Activated CD8-positive, alpha-beta memory T cell treated with anti-CD3 and anti-CD28 coated beads for 4 hours (primary cell): ENCODE measurements at places on chromosomes 4 and X.

DNA sequence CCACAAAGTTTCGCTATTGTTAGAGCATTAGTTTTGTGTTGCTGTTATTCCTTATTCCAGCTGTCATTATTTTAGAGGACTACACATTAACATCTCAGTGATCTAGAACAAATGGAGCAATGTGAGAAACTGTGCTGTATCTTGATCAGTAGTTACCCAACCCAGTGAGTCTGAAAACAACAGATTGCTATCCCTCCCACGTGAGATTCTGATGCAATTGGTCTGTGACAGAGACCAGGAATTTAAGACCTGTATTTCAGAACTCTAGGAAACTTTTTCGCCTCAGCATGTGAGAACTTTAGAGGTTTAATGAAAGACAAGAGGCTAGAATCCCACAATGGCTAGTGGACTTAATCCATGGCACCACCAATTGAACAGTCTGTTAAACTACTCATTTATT lies 35.7 kb upstream of the CDS1 start:
- DNase-seq = no peak

GRCh38 chrX:122816288-122816687 lies 367.8 kb upstream of the GRIA3 start:
- DNase-seq = no peak

DNA sequence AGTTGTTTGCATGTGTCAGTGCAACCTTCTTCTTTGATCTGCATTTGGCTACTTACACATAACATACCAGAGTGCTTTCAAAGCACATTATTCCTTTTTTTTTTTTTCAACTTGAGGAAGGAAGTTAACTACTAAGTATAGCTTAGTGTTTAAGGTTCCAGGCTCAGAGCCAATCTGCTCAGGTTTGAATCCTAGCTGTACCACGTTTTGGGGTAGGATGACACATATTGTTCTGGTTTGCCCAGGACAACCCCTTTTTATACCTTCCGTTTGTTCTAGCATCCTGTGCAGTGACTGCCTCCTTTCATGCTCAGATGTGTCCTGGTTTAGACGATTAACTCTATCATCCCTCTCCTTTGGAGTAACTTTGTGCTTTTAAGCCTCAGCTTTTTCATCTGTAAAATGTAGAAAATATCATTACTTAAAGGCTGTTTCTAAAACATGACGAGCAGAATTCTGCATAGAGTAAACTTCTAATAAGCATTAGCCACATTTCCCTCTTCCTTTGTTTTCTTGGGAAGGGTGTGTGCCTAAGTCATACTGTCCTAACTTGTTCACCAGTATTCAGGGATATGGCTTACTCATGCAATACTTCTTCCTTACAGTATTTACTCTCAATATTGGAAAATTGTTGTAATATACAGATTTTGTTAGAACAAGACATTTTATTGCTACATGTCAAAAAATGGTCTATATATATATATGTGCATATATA lies 281.3 kb downstream of the C4orf33 start:
- DNase-seq = no peak

DNA sequence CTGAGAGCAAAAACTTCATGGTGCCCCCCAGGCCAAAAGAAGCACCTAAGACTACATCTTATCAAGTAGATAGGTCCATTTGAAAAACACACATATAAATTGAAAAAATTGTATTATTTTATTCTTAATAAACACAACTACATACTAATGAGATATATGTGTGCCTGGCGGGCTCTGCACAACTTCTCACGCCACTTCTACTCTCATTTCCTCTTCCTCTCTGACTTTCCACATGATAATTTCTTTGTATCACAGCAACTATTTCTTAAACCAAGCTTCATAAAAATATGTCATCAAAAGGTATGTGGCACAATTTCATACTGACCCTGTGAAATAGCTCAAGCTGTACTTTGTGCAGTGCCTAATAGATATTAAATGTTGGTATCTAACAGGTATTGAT lies 10.7 kb upstream of the NPY2R start:
- DNase-seq = no peak

- no peak for DNase-seq
These were observed 72.7 kb upstream of the STS start for GRCh38 chrX:7074908-7075204.

GRCh38 chrX:21948897-21949578 lies 8.5 kb downstream of the SMS start:
- no peak for DNase-seq

GRCh38 chrX:151085207-151085606 lies 91.2 kb upstream of the GPR50 start:
- DNase-seq = no peak

- DNase-seq = no peak
These were observed 40.6 kb downstream of the GABRB1 start for GRCh38 chr4:47071901-47072341.

- DNase-seq = no peak
These were observed 106.2 kb upstream of the PTCHD1 start for GRCh38 chrX:23228454-23228853.

DNA sequence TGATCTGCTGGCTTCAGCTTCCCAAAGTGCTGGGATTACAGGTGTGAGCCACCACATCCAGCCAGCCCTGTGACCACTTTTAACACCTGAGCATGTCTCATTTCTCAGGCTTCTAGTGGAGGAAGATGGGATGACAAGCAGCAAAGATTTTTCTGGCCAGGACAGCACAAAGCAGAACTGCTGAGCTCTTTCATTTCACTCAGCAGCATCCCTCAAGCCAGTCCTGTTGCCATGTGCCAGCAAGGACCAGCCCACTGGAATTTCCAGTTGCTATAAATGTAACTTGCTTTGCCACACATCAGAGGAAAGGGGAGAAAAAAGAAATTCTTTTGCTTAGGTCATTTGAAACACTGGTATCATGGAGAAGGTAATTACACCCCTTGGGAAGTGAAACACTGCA lies 75.9 kb downstream of the SLC9A7 start:
- DNase-seq = no peak

DNA sequence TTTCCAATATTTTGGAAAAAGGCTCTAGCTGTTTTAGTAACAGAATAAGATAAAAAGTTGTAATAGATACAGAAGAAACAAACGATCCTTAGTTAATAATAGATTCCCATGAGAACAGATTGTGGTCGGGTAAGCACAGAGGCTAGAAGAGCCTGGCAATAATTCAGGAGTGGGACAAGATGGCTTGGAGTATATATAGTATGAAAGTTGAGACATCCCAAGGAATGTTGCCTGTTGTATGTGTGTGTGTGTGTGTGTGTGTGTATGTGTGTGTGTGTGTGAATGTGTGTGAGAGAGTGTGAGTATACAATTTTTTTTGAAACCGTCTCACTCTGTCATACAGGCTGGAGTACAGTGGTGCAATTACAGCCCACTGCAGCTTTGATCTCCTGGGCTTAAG lies 150.7 kb downstream of the PDGFC start:
- DNase-seq = no peak

- no peak for DNase-seq
These were observed 364.6 kb downstream of the ZIC3 start for GRCh38 chrX:137930533-137930932.

- DNase-seq = no peak
These were observed 52.9 kb downstream of the PPP2R2C start for GRCh38 chr4:6419452-6420028.

- no peak for DNase-seq
These were observed 891 bp downstream of the XK start for GRCh38 chrX:37686369-37686995.

GRCh38 chr4:7737268-7737645 lies 202.4 kb downstream of the AFAP1 start:
- DNase-seq = no peak

DNA sequence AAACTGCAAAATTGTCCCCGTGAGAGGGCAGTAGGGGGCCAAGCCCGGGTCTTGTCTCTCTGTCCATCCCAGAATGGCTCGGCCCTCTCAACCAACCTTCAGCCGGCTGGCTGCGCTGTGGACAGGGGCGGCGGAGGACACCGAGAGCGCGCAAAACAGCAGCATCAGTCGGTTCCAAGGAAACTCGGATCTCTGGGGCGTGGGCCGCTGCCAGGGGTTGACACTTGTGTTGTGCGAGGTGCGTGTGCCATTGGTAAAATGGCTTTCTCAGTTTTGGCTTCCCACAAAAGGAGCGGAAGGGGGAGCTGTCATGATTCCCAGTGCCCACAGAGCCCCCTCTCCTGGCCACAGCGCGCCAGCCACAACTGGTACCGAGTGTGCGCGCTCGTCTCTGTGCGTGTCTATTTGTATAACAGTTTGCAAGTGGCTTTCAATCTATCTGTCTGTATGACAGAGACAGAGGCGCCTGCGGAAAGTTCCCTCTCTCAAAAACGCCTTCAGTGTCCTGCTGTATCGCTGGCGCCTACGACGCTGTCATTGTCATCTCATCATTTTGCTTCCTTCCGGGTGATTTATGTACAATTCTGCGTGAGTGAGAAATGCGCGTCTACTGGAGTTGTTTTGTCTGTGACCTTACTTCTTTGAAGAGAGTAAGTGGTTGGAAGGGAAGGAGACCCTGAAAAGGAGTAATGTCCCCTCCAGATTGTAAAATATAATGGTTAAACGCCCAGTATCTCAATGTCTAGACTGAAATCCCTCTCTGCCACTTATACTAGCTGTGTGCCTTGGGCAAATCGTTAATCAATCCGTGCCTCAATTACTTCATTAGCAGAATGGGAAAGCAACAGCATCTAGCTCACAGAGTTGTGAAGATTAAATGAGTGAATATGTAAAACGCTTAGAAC lies 1.8 kb downstream of the DKK2 start:
- DNase-seq = no peak

DNA sequence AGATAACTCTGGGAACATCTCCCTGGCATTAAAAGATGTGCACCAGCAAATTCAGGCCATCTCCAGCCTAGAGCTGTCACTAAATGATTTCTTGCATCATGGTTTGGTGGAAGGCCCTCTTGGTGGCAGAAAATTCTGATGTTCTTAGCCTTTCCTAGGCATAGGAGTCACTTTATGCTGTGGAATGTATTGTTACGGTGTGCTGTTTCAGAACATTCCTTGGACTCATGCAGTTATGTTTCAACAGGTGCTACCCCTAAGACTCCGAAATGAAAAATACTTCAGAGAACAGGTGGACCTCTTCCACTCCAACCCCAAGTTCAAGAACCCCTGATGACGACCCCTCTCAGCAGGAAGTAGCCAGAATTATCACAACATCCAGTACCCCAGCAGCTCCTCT lies 20.3 kb upstream of the PAPSS1 start:
- no peak for DNase-seq

GRCh38 chr4:86974551-86974994 lies 39.8 kb downstream of the AFF1 start:
- no peak for DNase-seq

GRCh38 chrX:133477986-133478385 lies 62.7 kb upstream of the GPC4 start:
- no peak for DNase-seq

DNA sequence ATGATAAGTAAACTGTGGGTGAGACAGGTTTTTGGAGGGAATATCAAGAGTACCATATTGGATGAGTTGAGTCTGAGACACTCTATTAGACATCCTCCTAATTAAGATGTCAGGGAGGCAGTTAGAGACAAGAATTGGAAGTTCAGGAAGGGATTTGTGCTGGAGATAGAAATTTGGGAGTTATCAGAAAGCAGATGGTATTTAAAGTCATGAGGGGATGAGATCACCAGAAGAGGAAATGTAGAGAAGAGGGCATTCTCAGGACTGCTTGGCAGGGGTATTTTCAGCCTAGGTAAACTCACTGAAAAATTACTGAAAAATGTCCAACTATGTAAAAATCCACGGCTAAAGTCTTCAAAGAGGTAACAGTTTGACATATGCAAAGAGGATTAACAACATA lies 161.6 kb upstream of the PGRMC2 start:
- no peak for DNase-seq

DNA sequence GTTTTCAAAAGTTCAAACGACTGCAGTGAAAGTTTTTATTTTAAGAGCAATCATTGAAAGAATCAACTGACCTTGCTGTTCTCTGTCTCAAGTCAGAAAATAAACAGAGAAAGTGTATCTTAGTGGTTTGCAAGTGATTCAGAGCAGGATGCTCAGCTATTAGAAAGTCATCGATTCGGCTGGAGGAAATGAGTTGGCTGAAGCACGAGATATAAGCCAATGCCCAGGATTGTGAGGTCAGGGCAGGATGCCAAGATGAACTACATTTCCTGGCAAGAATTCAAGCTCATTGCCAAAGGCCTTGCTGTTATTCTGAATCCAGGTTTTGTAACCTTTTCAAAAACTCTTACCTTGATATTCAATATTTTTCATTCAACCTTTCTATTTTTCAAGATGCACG lies 541.4 kb upstream of the BOD1L1 start:
- DNase-seq = no peak

DNA sequence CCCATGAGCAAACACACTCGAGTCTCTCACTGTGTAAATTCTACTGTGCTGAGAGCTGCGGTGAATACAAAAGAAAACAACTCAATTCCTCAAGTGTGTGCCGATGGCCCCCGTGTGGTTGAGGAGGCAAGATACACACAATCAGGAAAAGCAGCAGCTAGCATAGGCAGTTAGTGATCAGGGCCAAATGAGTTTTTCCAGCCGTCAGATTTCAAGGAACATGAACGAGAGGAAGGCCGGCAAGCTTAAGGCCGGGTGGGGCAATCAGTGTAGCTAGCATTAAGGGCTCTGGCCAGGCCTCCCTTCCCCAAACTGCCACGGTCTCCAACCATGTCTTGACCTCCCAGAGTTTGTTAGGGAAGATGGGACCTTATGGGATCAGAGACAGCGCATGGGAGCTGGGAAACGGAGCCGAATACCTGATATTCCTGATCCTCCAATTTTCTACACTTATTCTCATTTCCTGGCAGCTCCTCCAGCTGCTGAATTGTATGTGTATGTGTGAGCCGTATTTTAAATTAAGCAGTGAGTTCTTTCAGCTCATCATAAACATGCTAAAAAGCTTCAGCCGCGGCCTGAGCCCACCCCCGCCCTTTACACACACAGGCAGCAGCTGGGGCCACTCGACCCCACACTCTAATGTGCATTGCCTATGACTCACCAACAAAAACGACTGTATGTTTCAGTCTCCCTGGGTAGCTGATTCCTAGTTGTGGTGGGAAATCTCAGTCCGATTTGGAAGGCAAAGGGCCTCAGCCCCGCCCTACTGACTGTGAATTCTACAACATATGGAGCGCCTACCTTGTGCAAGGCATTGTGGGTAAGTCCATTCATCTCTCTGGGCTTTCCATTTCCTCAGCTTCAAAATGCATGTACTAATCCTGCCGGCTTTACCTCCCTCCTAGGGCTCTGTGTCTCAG lies 59.9 kb downstream of the RTL9 start:
- no peak for DNase-seq

DNA sequence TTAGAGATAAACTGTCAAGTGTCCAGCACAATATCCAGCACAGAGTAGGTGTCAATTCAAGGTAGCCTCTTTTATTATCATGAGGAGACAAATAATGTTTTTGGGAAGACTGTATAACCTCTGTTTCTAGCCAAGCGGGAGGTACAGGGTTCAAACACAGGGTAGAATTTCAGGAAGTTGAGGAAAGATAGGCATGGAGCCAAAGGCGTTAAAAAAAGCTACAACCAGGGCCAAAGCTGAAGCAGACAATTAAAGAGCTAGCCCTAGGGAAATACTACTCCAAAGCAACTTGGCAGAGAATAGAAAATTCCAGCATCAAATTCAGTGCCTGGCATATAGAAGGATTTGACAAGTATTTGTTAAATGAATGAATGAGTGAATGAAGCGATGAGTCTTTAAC lies 40.0 kb upstream of the CASK start:
- no peak for DNase-seq
